ENCODE measurements at places on chromosomes 2 and 18.

DNA sequence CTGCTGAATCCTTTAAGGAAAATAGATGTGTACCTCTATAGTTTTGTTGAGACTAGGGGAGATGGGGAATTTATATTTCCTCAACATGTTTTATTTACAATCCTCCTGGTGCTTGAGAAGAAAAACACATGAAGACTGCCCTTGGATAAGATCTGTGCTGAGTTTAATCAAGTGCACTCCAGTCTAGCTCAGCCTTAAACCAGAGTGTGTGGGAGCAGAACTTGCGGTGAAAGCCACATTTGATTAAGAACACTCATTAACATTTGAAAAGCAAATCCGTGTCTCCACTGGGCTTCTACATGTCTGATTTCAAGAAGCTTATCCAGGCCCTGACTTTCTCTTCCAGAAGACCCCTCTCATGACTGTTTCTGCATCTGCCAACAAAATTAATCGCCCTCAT is 84.8 kb upstream of the ITGA6 start:
- no peak for DNase-seq

- DNase-seq: no peak
Observed at GRCh38 chr2:218194880-218195279, 22.1 kb upstream of the ARPC2 start.

DNA sequence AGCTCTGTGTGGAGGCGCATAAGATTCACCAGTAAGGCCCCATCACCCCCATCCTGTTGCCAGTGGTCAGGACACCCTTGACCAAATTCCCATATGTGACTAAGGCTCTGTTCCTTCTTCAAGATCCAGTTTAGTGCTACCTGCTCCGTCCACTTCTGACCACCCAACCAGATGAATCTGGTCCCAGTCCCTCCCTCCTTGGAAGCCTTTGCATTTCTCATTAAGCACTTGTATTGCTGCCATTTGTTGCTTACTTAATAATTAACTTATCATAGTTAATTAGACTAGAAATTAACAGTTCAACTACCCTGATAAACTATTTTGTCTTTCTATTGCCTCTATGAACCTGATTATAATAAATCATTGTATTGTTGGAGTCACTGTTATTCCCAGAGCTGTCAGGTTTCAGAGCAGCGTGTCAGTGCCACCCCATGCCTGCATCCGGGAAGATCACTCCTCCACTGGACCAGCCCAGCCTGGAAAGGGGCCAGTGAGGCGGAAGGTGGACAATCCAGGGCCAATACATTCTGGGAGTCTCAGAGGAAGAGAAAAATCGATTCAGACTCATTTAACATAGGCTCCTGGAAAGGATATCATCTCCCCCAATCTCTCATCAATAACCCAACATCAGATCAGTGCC is 9.5 kb upstream of the NAT8 start:
- DNase-seq: no peak

GRCh38 chr2:83006961-83007360 is 1452.1 kb downstream of the SUCLG1 start:
- no peak for DNase-seq

DNA sequence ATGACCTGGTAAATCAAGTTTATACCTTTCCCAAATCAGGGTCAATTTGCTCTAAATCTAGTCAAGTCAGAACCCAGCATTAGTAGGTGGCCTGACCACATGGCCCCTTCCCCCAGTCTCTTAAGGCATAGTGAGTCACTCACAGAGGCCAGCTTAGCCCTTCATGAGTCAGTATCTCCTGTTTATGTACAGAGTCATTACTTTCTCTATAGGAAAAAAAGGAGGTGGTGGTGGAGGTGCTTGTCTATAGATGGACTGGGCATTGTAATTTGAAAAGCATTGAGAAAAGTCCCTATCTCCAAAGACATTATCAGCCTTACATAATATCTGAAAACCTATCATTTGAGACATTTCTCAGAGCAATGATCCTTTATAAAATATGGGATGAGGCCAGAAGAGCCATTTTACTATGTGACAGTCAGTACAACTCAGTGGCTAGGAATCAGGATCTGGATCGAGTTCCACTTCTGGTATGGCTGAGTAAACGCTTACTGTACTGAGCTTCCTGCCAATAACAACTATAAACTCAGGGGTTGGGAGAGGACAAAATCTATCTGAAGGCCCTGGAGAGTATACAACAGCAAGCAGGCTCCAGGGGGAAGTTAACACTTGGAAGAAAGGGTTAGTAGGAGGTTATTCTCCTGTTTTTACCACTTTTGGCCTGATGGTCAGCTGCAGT is 22.5 kb upstream of the SIGLEC15 start:
- no peak for DNase-seq

- DNase-seq: no peak
Observed at GRCh38 chr2:196934672-196935071, 8.2 kb upstream of the PGAP1 start.

- DNase-seq: peak; percentile 56
Observed at GRCh38 chr2:237060534-237061312, 25.0 kb upstream of the COPS8 start.

- DNase-seq: no peak
Observed at GRCh38 chr18:13390711-13391110, 172.2 kb downstream of the LDLRAD4 start.
